ENCODE measurements at places on chromosomes 16 and 17.

GRCh38 chr17:16314189-16314588 lies 39.1 kb downstream of the CENPV start:
- DNase-seq: no peak

DNA sequence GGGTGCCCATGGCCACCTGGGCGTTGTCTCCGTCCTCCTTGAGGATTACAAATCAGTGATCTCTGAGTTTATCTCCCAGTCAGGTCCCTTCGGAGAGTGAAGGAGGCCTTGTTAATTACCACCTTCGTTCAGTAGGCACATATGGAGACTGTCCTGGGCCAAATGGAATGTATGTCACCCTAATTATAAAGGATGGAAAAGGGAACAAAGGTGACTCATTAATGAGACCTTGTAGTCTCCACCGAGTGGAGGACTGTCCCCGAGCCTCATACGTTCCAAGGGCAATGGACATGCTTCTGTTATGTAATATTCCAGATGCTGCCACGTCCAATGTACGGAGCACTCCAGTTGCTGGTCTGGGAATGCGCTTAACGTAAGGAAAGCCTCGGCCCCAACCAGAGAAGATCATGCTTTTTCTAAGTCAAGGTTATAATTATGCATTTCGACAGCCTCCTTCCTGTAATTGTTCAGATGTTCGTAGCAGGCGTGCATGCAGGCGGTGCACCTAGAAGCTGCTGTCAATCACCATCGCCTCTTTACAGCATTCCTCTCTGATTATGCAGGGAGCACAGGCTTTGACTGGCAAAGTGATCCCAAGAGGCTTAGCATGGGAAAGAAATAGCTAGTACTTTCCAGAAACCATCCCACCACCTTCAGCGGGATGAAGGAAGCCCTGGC lies 22.4 kb upstream of the SEC14L1 start:
- DNase-seq: no peak

GRCh38 chr16:54125751-54126655 lies 160.6 kb downstream of the IRX3 start:
- no peak for DNase-seq

GRCh38 chr17:82840431-82840831 lies 609 bp upstream of the ZNF750 start:
- no peak for DNase-seq

DNA sequence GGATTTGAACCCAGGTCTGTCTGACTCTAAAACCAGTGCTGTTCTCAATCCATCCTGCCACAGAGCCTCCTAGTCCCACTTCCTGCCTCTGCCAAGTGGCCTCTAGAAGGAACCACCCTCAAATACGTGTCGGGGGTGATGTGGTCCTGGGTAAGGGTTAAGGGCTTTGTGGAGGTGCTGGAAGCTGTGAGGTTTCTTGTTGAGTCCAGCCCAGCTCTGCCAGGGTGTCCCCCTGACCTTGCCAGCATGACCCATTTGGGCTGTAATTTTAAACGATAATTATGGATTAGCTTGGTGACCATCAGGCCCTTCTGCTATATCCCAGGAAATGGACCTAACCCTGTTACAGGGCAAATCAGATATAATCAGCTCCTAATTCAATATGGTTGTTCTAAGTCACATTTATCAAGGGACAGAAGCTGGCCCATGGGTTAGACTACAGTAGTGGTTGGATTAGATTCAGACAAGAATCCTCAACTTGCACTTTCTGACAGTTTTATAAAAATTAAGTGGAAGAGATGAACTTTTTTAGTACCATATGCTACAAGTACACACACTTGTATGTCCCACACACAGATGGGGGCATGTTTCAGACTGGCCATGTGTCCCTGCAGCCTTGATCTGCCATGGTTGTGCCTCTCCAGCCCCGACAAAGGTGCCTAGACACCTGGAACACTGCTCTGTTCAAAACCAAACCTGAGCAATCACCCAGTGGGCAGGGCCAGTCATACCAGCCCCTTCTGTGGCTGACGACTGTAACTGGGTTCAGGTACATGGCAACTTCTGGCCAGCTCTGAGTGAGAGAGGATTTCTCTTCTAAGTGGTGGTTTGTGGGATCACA lies 48.0 kb downstream of the SMPD3 start:
- no peak for DNase-seq

DNA sequence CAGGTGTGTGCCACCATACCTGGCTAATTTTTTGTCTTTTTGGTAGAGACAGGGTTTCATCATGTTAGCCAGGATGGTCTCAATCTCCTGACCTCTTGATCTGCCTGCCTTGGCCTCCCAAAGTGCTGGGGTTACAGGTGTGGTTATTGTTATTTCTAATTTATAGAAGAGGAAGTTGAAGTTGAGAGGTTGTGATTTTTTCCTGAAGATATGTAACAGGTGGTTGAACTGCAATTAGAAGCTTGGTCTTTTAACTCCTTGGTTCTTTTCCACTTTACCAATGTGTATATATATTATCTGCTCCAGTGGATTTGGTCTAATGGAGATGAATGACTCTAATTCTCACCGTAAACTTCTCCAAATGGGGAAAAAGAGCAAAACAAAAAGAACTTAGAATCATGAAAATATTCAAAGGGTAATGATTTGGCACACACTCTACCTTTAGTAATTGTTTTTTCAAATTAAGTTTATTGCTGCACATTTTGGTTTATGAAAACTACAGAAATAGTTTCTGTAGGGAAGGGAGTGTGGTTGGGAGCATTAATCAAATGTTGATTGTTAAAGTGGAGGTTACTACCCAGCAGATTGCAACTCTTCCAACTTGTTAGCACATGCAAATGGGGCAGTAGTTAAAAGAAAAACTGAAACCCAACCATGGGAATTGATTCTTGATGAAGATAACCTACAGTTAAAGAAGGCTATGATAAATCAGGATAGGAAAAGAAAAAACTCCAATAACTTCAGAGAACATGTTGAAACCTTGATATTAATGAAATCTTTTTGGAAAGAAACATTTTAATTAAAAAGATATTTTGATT lies 1.8 kb upstream of the KRT10 start:
- DNase-seq: no peak

GRCh38 chr16:35391328-35391727 lies 1931.9 kb downstream of the TP53TG3F start:
- DNase-seq: no peak

DNA sequence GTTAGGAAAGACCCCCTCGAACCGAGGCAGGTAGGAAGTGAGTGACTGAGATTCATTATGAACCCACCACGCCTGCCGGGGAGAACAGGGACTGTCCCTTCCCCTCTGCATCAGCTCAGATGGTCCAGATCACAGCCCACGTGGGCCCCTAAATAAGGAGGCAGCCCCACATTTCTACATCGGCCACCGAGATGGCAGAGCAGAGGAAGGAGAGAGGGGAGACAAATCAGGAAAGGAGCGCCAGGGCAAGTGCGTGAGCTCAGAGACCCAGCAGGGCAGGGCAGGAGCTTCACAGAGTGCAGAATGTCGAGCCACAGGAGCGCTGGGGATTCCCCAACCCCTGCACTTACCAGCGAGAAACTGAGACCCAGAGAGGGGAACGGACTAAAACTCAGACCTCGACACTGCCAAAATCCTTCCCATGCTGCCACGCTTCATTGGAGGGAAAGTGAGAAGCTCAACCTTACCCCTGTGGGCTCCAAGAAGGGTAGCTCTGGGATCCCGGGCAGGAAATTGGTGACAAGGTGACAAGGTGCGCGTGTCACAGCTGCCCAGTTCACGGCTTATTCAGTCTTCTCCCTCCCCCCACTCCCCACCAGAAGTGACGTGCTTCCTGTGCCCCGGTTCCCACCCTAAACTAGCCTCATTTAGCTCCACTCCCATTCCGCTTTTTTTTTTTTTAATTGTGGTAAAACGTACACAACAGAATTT lies at the start of gene ICAM2:
ICAM2 (minus strand) TSS at position 578 of the 711 bp plus-strand sequence. CDS start 13,942 bp downstream, outside the sequence.
- no peak for DNase-seq

DNA sequence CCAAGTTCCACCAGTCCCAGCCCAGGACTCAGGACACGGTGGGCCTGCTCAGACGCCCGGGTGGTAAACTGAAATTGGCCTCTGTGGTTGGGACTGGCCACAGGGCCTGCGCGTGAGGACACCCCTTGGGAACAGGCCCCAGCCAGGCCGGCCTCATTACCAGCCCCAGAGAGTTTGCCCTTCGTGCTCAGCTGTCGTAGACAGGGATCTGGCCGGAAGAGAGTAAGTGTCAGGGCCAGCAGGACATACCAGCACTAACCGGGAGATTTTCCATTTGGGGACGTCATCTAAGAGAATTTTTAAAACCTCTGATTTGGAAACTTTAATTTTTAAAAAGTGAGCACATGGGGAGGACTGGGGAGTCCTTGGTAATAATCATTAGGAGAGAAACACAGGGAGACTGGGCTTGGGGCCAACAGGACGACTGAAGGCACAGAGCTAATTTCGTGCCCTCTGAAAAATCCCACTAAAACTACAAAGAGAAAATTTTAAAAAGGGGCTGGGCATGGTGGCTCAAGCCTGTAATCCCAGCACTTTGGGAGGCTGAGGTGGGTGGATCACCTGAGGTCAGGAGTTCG lies 2.4 kb upstream of the RBFOX3 start:
- DNase-seq: no peak

- no peak for DNase-seq
Measured at GRCh38 chr16:77790009-77790372, 1.6 kb downstream of the VAT1L start.

DNA sequence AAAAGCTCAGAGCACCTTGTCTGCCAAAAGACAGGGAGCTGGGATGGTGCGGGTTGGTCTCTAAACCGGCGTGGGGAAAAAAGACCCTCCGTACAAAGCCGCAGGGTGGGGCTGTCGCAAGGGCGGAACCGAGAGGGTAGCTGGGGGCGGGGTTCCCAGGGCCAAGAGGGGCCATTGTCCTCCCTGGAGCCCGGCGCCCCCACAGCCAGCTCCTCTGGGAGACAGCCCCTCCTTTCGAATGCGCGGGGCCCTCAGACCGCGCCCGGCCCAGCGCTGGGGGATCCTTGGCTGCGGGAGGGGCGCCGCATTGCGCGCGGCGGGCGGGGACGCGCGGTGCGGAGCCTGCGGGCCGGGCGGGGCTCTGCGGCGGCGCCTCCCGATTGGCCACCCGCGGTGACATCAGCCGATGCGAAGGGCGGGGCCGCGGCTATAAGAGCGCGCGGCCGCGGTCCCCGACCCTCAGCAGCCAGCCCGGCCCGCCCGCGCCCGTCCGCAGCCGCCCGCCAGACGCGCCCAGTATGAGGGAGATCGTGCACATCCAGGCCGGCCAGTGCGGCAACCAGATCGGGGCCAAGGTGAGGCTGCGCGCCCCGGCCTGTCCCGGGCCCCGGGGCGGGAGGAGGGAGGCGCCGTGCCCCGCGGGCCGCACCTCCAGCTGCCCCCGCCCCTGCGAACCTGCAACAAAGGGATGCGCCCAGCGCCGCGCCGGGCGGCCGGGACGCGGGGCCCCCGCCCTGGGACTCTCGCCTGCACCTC lies at the start of gene TUBB3:
TUBB3 (plus strand) TSS at position 459 of the 756 bp plus-strand sequence; CDS start at position 519, 60 bp downstream.
- peak; percentile 97 for DNase-seq

DNA sequence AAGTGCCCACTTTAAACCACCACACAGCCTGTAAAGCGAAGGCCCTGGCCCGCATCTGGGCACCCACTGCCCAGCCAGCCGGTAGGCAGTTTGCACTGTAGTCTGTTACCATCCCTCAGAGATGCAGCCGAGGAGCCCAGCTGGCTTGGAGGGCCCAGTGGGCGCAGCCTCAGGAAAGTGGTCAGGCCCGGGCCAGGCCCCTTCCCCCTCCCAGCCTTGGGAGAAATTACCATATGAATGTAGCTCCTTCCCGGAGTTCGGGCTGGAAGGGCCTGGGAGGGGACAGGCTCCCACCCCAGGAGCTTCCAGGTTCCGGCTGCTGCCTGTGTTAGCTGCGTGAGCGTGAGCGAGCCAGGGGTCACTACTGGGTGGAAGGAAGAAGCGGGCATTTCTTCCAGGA lies 325.4 kb downstream of the SEC14L1 start:
- DNase-seq: no peak

- DNase-seq: no peak
Measured at GRCh38 chr16:12440228-12440530, 363.5 kb downstream of the CPPED1 start.

GRCh38 chr16:11182411-11182810 lies 73.6 kb downstream of the SOCS1 start:
- no peak for DNase-seq

DNA sequence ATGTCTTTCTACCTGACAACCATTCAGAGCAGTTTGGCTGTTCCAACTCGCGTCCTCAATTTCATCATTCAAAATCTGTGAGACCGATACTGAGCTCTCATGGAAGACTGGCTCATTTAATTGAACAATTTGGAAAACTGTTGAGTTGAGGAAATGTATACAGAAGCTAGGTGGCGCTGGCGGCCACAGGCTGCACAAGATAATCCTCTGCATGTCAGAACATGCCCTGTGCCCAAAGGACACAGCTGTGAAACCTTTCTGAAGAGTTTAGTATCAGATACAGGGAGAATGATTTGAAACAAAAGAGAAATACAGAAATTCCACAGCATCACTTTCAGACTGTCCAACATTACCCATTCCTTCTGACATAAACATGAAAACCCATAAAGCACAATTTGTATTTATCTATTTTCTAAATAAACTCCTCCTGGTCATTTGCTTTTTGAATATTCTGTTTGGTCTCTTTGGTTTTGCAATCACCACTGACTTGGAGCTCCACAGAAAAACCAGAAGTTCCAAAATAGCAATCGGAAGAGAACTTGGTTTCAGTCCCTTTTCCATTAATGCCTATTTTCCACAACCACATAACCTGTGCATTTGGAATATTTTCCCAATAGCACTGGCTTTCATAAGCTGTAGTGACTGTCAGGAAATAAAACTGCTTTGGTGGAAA lies 192.8 kb downstream of the MAP2K6 start:
- DNase-seq: peak; percentile 54

DNA sequence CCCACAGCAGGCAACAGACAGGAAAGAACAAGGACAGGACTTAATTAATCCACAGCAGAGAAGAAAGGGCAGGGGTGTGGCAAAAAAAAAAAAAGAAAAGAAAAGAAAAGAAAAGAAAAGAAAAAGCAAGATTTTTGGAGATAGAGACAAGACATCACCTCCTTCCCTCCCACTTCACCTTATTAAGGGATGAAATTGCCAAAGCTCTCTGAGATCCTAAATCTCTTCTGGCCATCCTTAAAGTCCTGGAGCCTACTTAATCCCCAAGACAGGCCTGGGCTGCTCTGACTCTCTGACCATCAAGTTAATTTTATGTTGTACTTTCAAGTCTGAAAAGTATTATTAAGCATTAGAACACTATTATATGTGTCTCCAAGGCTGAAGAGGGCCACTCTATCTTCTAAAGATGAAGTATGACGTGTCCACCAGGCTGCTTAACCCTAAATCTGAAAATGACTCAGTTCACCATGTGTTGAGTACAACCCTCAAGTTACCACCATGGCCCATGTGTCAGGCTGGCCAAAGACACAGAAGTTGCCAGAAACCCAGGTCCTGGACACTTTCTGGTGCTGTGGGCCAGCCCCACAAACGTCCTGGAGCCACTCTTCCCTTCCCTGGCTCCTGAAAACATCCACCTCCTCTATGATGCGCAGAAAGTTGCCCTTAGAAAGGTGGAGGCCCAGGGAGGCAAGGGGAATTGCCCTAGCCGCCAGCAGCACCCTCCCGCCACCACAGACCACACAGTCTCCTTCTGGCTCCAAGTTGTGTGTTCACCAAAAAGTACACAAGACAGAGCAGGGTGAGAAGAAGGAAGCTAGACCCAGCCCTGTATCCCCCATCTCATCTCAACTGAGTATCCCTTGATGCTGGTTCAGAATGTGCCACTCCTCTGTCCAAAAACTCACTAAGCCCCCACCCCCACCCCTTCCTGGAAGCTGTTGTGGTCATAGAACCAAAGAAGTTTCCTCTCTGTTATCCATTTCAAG lies 2.7 kb downstream of the SOCS1 start:
- no peak for DNase-seq
